ENCODE measurements at places on chromosomes 16 and 17.
A peak's percentile ranks its signal among the peaks of the same experiment; 100 is the strongest.

DNA sequence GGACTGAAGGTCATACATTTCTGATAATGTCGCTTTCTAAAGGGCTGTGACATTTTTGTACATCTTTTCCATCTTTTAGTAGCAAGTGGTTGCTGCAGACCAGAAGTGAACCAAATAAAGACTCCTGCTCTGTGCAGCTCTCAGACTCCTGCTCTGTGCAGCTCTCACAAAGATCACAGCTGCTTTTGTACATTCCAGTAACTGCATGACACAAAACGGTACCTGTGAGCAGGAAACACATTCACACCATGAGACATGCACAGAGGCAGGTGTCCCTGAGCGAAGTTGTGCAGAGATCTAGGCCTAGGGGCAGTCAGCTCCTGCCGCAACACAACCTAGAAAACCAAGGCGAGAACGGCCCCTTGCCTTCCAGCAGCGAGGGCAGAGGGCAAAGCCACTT, 67.5 kb downstream of the KLHDC4 start:
- DNase-seq: no peak

GRCh38 chr16:77273-77806, 685 bp upstream of the MPG start:
- no peak for DNase-seq

DNA sequence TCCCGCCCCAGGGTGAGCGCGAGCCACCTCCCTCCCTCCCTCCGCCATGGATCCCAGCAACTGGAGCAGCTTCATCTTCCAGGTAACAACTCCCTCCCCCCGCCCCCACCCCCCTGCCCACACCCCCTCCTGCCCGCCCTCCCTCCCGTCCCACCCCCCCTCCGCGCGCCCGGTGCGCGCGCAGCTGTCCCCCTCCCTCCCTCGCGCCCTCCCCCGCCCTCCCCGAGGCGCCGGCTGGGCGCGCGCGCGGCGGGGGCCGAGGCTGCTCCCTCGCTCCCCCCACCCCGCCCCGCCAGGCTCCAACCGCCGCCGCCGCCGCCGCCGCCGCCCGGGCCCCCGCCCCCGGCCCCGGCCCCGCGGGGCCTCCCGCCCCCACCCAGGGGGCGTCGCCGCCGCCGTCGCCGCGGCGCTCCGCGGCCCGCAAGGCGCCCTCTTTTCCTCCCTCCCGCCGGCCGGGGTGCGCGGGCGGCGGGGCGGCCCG, at the start of gene MAZ:
MAZ (plus strand) TSS at position 431 of the 481 bp plus-strand sequence. CDS start 173 bp downstream, outside the sequence.
- no peak for DNase-seq

DNA sequence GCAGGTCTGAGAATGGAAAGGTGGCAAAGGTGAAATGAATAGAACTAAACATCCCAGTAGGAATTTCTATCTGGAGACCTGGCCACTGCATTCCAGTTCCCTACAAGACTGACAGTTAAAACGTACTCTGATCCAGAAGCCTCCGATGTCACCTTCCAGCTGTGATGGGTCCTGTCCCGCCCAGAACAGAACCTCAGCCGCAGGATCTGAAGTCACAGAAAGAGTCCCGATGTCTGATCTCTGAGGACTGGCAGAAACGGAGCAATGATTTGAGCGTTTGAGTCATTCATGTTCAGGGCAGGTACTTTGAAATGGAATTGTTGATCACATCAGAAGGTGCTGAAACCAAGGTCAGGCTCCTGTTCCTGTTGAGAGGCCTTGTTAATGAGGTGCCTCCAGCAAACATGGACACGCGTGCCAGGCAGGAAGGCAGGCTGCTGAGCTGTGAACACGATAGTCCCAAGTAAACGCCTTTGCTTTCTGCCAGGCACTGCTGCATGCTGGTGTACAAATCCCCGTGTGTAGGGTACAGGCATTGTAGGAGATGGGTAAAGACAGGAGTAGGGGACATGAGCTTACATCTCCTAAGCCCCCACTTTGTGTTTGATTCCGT, 61.4 kb downstream of the VAT1L start:
- DNase-seq: no peak

DNA sequence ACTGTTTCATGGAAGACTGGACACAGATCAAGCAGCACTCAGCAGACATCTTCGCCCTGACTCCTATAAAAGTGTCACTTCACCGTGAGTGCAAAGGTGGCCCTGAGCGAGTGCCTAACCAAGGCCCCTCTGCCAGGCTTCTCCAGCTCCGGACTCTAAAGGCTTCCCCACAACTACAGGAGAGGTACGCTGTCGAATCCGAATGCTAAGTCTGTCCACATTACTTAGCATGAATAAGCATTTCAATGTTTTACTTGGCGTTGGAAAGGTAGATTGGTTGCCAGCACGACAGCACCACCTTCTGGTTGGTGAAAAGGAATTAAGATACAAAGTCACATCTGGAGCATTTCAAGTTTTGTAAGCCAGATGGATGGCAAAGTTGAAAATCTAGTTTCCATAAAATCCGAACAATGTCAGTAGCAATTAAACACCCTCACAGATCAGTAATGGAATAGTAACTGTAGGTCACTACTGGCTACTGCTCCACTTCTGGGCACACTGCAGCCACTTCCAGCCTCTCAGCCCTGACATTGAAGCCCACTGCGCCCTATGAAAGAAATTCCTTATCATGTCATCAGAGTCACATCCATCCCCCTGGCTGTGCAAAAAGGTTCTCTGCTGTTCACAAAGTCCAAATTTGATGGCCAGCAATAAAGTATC, 100.9 kb downstream of the PARN start:
- DNase-seq: peak; percentile 68

DNA sequence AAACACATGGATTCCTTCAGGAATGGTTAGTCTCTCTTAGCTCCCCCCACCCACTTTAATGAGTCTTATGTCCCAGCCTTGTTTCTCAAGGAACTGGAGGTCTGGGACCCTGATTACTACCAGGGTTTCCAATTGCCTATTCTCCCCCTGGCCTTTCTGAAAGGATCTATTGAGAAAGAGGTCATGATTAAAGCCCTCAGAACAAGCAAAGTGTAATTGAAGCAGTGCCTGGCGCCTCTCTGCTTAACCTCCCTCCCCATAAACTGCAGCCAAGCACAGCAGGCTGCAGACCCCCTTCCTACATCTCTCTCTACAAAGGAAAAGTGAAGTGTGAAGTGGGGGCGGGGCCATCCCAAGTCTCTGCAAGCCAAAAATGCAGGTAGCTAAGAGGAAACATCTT, 159.7 kb upstream of the CDH11 start:
- DNase-seq: peak; percentile 47

GRCh38 chr17:58605470-58605869, 86.4 kb downstream of the TEX14 start:
- DNase-seq: no peak

GRCh38 chr16:56716761-56717160, 13.2 kb upstream of the NUP93 start:
- no peak for DNase-seq

DNA sequence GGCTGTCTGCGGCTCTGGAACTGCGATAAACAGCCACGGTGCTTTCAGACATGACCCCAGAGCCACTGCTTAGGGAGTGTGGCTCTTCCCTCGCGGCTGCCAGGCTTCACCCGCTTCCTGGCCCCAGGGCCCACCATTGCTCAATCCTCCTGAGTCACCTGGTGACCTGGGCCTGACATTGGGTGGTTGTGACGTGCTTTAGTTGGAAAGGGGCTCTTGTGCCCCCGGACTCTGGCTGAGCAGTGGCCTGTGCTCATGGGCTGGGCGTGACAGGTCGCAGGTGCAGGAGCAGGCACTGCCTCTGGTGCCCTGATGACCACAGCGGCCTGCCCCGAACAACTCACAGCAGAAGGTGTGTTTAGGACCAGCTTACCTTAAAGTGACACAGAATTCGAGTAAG, 8.6 kb upstream of the NUDT16L1 start:
- DNase-seq: no peak

GRCh38 chr17:19372011-19372370, 6.3 kb upstream of the MAPK7 start:
- DNase-seq: no peak

DNA sequence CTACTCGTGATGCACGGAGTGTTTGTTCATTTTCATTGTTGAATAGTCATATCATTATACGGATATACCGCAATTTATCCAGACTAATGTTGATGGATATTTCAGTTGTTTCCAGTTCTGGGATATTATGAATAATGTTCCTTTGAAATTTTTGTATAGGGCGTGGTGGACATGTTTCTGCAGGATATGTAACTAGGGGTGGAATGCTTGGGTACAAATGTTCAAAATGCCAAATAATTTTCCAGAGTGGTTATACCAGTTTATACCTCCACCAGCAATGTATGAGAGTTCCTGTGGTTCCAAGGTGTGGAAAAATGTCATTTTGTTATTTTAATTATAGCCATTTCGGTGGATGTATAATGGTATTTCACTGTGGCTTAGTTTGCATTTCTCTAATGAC, 53.6 kb downstream of the NUP88 start:
- no peak for DNase-seq

GRCh38 chr17:46024590-46024989, 25.5 kb downstream of the STH start:
- DNase-seq: no peak

GRCh38 chr16:73000907-73001521, 46.9 kb downstream of the ZFHX3 start:
- DNase-seq: no peak

- DNase-seq: peak; percentile 78
Observed at GRCh38 chr17:76384987-76385891, 830 bp downstream of the SPHK1 start.
